AG04449 (cell line): ENCODE measurements at places on chromosomes 1 and 21.

GRCh38 chr21:45309987-45310381 is 22.3 kb upstream of the POFUT2 start:
- no peak for DNase-seq

- no peak for DNase-seq
Measured at GRCh38 chr1:59046730-59047157, 250.2 kb upstream of the FGGY start.

DNA sequence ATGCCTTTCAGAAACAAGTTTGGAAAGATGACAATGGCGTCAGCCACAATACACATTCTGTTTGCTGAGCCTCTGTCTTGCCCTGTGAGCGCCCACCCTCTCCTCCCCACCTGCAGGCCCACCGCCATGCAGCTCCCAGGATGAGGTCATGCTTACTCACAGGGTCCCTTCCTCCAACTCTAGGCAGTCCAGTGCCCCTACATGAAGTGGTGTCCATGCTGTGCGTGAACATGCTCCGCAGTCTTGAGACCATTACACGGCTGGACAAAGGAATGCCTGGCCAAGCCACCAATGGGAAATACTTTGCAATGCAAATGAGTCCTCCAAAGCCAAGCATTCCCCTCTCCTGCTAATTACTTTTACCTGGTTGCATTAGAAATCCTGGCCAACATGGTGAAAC is 92.2 kb downstream of the CD58 start:
- no peak for DNase-seq

GRCh38 chr21:27425172-27425571 is 458.3 kb upstream of the ADAMTS5 start:
- no peak for DNase-seq

DNA sequence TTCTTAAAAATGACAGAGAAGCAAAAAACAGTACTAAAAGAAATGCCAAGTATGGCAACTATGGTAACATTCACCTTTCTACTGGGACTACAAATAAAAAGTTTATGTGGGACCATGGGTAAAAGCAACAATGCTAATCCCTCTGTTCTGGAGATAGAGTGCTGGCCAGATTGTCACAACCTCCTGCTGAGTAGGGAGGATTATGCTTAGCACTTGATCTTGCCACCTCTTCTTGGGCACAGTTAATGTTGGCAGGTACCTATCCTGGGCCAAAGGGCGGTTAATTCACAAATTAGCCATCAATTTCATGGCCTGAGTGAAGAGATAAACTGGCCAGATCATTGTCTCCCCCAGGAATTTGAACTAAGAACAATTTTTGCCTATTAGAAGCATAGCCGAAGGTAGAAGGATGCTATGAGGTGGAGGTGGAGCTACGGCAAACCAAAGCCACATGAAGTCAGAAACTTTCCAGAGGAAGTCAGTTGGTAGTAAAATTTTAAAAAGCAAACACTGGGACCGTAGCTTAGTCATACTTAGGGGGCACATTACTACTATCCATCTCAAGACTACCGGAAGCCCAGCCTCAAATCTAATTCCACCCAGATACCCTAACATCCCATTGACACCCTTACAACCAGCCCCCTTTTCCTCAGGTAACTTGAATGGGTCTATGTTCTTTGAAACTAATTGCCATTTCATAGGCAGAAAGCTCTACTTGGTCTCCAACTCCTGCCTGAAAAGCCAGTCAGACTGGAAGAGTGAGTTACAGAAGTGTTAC is 2.7 kb downstream of the SCYL3 start:
- no peak for DNase-seq

- no peak for DNase-seq
Measured at GRCh38 chr1:168918860-168919741, 187.4 kb upstream of the ATP1B1 start.

DNA sequence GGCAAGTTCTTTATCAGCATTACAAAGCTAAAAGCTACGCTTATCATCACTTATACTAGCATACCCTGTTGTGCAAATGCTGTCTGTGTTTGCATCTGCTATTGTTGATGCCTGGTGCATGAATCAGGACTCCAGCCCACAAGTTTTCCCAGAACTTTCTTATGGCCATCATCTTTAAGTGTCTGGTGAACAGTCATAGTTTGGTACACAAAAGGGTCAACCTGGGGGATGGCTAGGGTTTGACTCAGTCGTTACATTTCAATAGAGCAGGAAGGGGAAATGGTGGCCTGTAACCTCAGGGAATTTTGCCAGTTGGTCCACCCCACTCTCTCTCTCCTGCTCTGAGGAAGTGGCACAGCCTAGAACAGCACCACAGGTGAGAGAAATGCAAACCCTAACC is 35.4 kb downstream of the SELL start:
- DNase-seq = peak; percentile 2

GRCh38 chr1:7420098-7420445 is 351.0 kb upstream of the VAMP3 start:
- DNase-seq = no peak

DNA sequence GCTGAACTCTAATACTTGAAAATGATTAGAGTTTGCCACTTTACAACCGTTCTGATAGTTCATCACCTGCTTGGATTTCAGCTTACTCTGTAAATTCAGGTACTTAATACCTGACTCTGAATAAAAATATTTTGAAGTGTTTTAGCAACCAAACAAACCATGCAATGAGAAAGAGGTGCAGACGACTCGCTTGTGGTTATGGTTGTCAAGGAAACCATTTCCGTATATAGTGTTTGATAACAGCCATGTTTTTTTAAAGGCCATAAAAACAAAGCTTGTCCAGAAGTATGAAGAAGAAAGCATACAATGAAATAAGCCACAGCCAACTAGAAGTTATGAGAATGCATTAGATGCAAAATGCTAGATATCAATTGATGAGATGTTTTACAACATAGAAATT is 167.2 kb upstream of the HMCN1 start:
- DNase-seq = no peak

GRCh38 chr1:214282630-214283242 is 1.8 kb downstream of the SMYD2 start:
- DNase-seq = no peak

GRCh38 chr1:119647734-119648619 is at the start of gene ZNF697:
ZNF697 (minus strand) TSS chr1:119648266; CDS start chr1:119626100, 22,166 bp downstream.
- peak; percentile 93 for DNase-seq

GRCh38 chr1:76450229-76450628 is 375.7 kb downstream of the ST6GALNAC3 start:
- DNase-seq = no peak

- DNase-seq = peak; percentile 97
Measured at GRCh38 chr1:8090241-8090702, 64.2 kb upstream of the ERRFI1 start.

DNA sequence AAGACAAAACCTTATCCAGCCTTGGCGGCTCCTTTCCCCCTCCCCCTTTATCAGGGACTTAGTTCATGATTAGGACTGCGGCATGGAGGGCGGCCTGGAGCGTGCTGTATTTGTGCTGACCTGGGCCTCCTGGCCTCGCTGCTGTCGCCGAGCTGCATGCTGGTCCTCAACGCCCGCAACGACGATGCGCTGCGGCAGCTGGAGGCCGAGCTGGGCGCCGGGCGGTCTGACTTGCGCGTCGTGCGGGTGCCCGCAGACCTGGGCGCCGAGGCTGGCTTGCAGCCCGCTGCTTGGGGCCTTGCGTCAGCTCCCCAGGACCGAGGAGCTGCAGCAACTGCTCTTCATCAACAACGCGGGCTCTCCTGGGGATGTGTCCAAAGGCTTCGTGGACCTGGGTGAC is 70.9 kb downstream of the TM2D1 start:
- no peak for DNase-seq

- no peak for DNase-seq
Measured at GRCh38 chr1:44220755-44221154, 7.5 kb downstream of the DMAP1 start.

GRCh38 chr1:219837274-219837993 is 90.9 kb downstream of the SLC30A10 start:
- peak; percentile 9 for DNase-seq

- no peak for DNase-seq
Measured at GRCh38 chr1:50412813-50413476, 10.3 kb downstream of the DMRTA2 start.

- DNase-seq = no peak
Measured at GRCh38 chr1:222390181-222390580, 157.7 kb downstream of the HHIPL2 start.

- DNase-seq = no peak
Measured at GRCh38 chr1:27109103-27109822, 45.7 kb downstream of the SLC9A1 start.

GRCh38 chr21:43916691-43917514 is 51.9 kb downstream of the AGPAT3 start:
- no peak for DNase-seq

GRCh38 chr1:99707535-99708142 is 58.8 kb downstream of the FRRS1 start:
- no peak for DNase-seq

DNA sequence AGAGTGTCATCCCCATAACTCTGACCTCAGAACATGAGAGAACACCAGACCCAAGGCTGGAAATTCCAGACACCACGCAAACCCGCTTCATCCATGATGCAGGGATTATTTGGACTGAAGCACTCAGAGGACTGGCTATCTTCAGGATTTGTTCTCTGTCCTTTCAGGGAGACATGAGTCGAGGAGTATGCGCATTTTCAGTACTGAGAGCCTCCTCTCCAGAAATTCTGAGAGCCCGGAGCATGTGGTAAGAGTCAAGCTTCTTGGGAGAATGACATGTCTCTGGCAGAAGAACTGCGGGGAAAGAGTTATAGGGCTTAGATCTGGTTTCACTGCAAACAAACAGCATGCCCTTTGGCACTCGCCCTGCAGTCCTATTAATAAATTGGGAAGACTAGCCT is 6.9 kb downstream of the LAX1 start:
- no peak for DNase-seq

- no peak for DNase-seq
Measured at GRCh38 chr1:231186356-231187115, 24.7 kb downstream of the TRIM67 start.

DNA sequence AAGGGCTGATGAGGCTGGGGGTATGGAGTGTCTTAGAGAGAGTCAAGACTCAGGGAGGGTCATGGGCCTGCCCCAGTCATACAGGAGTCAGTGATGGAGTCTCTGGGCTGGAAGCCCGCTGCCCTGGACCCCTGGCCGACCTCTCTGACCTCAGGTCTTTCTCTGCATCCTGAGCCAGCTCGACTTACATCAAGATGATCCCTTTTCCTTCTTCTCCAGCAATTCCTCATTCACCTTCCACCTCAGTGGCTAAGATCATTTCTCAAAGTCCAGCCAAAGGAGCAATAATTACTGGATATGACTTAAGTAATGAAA is 308.6 kb downstream of the MATN1 start:
- no peak for DNase-seq

DNA sequence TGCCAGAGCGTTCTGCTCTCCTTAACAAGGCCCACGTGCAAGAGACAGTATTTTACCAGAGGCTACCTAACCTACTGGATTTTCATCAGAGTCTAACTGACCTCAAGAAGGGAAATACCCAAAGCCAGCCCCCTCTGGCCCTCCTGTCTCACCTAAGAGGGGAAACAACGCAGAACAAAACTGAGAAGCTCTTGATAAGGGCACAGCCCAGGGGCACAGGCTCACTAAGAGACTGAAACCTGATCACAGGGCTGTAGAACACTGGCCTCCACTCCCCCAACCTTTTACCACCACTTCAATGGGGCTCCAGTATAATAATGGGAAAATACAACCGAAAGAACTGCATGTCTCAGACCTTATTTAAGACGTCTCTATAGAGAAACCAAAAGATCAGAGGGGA is 449.5 kb upstream of the CAMK1G start:
- no peak for DNase-seq

- no peak for DNase-seq
Measured at GRCh38 chr1:111621050-111621449, 1.5 kb downstream of the RAP1A start.

- DNase-seq = no peak
Measured at GRCh38 chr1:147794570-147794969, 34.2 kb upstream of the GJA5 start.

DNA sequence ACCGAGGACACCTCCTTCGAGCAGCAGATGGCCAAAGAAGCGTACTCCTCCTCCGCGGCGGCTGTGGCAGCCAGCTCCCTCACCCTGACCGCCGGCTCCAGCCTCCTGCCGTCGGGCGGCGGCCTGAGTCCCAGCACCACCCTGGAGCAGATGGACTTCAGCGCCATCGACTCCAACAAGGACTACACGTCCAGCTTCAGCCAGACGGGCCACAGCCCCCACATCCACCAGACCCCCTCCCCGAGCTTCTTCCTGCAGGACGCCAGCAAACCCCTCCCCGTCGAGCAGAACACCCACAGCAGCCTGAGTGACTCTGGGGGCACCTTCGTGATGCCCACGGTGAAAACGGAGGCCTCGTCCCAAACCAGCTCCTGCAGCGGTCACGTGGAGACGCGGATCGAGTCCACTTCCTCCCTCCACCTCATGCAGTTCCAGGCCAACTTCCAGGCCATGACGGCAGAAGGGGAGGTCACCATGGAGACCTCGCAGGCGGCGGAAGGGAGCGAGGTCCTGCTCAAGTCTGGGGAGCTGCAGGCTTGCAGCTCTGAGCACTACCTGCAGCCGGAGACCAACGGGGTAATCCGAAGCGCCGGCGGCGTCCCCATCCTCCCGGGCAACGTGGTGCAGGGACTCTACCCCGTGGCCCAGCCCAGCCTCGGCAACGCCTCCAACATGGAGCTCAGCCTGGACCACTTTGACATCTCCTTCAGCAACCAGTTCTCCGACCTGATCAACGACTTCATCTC is 106.8 kb upstream of the VAMP3 start:
- no peak for DNase-seq

DNA sequence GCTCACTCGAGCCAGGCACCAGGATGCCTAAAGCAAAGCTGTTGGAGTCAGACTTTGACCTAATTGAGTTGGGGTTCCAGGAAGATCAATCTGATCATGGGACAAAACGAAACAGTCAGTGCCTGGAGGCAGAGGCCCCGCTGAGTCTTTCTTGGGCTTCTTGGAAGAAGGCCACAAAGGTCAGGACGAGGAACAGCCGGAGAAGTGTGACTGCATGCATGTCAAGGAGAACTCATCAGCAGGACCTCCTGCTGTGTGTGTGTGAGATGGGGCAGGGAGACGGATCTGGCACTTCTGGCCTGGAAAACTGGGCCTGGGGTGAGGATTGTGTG is 190.8 kb downstream of the CAMTA1 start:
- no peak for DNase-seq

GRCh38 chr21:42734323-42734971 is 81.0 kb downstream of the PDE9A start:
- DNase-seq = no peak

DNA sequence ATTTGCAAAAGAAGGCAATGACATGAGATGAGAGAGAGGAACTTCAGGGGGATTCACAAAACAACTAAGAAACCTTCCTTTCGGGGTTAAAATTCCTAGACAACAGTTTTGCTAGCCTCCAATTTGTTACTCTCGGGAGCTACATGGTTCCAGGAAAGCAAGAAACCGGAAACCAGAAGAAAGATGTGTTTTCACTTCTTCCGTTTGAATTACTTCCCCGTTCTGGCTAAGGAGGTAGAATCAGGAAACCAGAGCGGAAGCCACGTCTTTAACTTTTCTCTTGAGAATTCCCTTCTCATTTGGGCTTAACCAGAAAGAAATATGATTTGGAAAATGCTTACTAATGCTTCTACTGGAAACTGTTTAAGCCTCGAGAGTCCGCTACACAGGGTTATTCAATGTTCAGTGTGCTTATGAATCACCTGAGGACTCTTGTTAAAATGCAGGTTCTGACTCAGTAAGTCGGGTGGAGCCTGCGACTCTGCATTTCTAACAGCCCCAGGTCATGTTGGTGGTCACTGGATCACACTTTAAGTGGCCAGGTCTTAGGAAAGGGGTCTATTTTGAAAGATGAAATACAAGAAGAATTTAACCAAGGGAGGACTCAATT is 43.5 kb upstream of the MCOLN3 start:
- no peak for DNase-seq
